ENCODE measurements at places on chromosomes 5 and 9.

- DNase-seq: no peak
Observed at GRCh38 chr5:73370640-73371583, 77.7 kb downstream of the FOXD1 start.

GRCh38 chr5:177445052-177445916 lies 1.3 kb upstream of the PRR7 start:
- DNase-seq: peak; percentile 48

GRCh38 chr9:135693265-135693664 lies 6.0 kb downstream of the SOHLH1 start:
- DNase-seq: no peak

DNA sequence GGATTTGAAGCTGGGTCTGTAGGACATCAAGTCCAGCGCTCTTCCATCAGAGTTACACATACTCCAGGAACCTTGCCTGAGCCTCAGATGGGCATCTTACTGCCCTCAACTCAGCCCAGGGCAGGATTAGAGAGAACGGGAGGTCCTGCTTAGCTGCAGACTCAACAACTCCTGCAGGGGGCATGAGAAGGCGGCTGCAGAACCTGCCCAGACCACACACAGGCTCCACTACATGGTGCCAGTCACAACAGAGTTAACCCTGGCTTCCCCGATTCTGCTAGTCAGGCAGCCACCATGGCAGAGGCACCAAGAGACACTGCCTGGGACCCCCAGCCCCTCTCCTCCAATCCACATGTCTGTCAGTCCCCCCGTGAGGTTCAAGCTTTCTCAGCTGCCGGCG lies 23.9 kb upstream of the CPLX2 start:
- DNase-seq: no peak

- no peak for DNase-seq
Observed at GRCh38 chr5:116234681-116235080, 149.9 kb downstream of the COMMD10 start.

DNA sequence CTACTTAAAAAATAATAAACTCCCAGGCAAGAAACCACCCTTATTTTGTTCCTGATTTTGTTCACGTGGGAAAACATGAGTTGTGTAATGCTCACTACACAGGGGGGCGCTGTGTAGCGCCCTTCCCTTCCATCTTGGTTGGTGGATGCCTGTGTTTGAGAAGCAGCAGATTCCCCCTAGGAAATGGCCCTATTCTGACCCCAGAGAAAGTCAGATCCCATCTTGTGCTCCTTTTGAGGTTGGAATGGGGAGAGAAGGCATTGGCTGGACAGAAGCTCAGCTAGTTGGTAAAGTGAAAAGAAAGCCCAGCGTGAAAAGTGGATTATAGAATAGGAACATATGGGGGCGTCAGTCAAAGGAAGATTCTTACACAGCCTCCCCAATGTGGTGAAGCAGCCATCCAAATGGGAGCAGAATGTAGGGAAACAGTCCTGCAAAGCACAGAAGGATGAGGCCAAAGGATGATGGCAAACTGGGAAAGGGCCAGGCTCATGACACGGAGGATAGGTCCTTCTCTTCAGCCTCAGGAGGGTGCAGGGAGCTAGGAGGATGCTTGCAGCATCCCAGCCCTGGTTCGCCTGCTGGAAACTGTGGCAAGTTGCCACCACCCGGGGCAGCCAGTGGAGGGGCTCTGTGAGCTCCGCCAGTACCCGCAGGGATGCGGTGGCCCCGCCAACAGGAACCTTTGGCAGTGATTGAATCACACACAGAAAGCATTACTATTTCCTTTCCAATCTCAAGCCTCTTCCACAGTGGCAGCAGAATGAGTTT lies 314.2 kb upstream of the DAP start:
- peak; percentile 5 for DNase-seq

DNA sequence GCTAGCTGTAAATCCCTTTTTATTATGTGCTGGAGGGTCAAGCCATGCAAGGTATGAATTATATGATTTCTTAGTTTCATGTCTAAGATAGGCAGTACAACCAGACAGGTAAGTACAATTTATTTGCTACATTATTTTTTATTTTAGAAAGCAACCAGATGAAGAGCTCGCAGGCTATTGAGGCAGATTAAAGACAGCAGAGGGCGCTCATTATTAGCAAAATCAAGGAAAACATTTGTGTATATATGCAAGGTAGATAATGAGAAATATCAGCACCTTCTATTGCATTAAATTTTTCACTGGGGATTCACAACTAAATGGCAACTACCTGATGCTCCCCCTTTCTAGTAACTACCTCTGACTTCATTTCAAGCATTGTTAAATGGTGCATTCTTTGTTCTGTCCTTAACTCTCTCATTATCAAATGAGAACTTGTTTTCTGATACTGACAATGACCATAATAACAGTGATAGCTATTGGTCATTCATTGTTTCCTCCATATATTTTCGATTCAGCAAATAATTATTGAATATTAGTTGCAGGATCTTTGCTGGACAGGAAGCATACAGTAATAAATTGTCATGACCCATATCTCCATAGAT lies 8.6 kb downstream of the SCGB3A2 start:
- peak; percentile 47 for DNase-seq

- DNase-seq: no peak
Observed at GRCh38 chr9:109904666-109905065, 124.7 kb downstream of the PALM2AKAP2 start.

- DNase-seq: no peak
Observed at GRCh38 chr5:163578652-163579051, 73.2 kb downstream of the MAT2B start.

- peak; percentile 59 for DNase-seq
Observed at GRCh38 chr9:110050925-110051355, 157.0 kb downstream of the C9orf152 start.

- DNase-seq: no peak
Observed at GRCh38 chr5:66617991-66618768, 22.0 kb downstream of the MAST4 start.

- DNase-seq: no peak
Observed at GRCh38 chr9:69104830-69105527, 69.1 kb upstream of the TJP2 start.

DNA sequence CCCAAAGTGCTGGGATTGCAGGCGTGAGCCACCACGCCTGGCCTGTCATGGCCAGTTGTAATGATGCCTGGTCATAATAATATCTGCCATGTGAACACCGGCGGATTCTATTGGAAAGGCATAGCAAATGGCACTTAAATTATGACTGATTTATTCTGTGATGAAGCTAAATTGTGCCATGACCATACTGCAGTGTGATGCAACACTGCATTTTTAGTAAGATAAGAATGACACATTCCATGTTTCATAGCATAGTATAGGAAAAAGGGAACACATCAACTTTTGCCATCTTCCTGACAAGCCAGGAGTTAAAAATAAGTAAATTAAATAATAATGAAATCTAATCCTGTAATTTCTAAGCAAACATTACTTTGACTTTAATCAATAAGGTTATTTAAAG lies 30.4 kb upstream of the BICD2 start:
- no peak for DNase-seq

- peak; percentile 4 for DNase-seq
Observed at GRCh38 chr5:7753596-7753995, 97.3 kb downstream of the CFAP90 start.

DNA sequence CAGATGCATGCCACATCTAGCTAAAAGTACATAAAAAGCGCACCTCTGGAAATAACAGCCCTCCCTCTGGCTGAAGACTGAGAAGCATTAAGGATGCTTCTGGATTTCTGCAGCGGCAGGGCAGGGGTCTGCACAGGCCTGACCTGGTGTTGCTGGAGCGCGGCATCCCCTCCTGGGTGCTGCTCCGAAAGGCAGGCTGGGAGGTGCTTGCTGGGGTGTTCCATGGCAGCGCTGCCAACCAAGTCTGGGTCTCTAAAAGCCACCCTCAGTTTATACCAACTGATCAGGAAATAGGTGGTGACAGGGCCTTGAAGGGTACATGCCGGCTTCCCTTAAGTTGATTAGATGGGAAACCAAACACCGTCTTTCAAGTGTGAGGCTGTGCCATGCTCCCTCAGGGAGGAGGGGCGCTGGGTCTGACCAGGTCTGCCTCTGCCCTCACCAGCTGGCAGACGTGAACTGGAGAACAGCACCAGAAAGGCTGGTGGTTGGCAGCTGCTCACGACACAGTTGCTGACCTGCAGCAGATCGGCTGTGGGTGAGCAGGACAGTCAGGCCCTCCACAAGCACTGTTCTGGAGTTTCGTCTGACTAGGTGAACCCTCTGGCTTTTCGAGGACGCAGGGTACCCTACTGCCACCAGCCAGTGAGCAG lies 81.6 kb downstream of the DAP start:
- no peak for DNase-seq

- DNase-seq: no peak
Observed at GRCh38 chr9:104025945-104026344, 68.2 kb upstream of the SMC2 start.

- DNase-seq: no peak
Observed at GRCh38 chr9:109889456-109889855, 109.5 kb downstream of the PALM2AKAP2 start.

GRCh38 chr5:32711681-32712480 lies 760 bp downstream of the NPR3 start:
- DNase-seq: no peak

DNA sequence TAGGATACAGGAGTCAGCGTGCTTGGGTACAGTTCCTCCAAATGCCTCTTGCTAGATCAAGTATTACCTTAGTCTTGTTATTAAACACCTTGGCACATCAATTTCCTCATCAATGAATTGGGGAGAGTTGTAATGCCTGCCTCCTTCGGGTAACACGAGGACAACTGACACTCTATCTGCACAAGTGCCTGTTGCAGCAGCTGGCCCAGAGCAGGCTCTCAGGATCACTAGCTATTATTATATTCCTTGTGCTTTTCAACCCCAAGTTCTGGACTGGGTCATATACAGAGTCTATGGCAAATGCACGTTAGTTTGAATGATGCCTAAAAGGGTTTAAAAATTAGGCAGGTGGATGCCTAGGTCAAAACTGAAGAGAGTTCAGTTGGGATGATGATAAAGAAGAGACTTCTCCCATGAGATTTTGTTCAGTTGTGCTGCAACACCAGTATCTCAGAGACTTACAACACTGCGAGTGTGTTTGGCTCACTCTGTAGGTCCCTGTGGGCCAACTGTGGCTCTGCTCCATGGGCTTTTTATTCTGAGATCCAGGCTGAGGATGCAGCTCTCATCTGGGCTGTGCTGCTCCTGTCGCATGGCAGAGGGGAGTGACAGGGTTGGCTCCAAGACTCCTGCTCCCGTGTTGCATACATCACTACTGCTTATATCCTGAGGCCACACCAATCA lies 41.1 kb upstream of the TEX48 start:
- DNase-seq: no peak

DNA sequence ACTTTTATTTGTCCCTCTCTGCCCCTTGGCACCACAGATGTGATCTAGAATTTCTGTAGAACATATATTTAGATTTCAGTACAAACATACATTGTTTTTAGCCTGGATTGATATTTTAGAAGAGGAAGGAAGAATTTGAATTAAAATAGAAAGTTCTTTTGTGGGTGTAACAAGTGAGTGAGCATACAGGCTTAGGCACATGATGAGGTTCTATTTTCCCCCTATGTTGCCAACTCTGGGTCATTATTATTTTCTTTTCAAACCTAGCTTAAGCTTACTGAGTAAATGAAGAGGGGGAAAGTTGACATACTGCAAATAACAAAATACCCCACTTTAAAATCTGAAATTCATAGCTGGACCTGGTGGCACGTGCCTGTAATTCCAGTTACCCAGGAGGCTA lies 102.9 kb downstream of the GCNT1 start:
- DNase-seq: no peak

DNA sequence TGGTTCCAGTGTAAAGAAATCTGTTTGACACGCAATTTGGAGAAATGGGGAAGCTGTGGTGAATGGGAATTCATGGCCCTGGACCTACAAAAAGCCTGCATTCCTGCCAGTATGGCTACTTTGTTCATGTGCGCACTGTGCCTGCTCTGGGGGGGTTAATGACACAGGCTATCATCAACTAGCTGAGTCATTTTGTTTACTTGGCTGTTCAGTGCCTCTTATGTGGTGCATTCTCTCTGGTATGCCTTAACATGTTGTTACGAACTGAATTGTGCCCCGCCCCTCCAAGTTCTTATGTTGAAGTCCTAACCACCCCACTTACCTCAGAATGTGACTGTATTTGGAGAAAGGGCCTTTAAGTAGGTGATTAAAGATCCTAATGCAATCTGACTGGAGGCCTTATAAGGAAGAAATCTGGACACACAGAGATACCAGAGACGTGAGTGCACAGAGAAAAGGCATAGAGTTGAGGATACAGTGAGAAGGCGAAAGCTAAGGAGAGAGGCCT lies 20.4 kb upstream of the UBAP1 start:
- peak; percentile 46 for DNase-seq

DNA sequence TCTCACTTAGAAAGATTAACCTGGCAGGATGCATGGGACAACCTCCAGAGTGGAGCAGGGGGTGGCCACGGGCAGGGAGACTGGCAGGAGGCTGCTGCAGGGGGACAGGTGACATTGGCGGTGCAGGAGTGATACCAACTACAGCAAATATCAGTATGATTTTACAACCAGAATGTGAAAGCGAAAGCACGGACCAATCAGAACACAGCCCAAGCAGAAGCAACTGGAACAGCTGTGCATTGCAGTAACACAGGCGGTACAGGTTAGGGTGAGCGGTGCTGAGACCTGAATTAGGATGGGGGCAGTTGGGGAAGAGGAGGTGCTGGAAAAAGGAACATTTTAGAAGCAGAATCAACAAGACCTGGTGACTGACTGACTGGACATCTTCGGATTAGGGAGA lies 29.3 kb downstream of the POLR1E start:
- no peak for DNase-seq

DNA sequence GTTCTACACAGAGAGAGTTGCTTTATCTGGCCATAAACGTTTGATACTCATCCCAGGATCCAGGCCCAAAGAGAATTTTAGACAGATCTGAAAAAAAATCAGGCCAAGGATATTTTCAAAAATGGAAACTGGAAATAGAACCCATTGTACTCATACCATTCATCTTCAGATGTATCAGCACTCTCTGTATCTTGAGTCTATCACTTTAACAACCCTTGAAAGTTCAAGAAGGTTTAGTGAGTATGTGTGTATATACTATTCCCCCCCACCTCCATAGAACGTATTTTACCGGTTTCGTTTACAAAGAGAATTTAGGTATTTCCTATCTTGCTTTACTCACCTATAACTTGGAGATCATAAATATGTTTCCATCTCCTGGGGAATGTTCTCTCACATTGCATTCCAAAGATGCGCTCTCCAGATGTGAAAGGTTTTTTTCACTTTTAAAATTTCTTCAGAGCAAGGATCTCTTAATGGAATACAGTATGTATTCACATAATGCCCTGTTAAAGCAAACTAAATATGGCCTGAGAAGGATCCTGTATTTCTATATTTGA lies 105.5 kb upstream of the TUT7 start:
- DNase-seq: no peak

DNA sequence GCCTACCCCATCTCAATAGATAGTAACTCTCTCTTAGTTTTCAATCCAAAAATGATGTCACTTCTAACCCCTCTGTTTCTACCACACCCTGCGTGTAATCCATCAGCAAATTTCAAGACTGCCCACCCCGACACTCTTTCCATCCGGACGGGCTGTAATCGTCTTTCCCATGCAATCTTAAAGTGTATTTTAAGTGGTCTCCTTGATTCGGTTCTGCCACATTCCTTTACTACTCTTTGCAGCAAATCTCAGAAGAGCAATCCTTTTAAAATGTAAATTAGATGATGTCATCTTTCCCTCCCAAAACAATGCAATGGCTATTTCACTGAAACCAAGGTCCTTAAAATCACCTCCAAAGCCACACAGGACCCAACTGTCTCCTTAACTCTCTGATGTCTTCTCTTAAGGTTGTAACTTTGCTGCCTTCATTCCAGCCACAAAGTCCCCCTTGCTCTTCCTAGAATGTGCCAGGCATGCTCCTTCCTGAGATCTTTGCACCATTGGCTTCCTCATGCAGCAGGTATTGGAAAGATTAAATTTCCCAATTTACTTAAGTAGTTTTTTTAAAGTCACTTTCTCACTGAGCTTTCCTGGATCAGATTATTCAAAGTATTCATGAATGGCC lies 932.5 kb upstream of the WWC1 start:
- no peak for DNase-seq
